ENCODE measurements at places on chromosomes 6 and 20. TPM values are rescaled to one million over a fixed set of nuclear protein-coding genes. Genes with fewer than 3 reads are reported as not detected.

- no peaks in the 10 kb centered on the region for H3K4me1 ChIP-seq
- H3K36me3 ChIP-seq, result no peaks in the 10 kb centered on the region
- no peaks in the 10 kb centered on the region for H3K27me3 ChIP-seq
- no peak overlapping the region for H3K4me3 ChIP-seq
Measured at GRCh38 chr6:81093051-81093450, 659.4 kb downstream of the TENT5A start.

The HLA-DOB gene
- total RNA-seq, result 0.95 TPM

DNA sequence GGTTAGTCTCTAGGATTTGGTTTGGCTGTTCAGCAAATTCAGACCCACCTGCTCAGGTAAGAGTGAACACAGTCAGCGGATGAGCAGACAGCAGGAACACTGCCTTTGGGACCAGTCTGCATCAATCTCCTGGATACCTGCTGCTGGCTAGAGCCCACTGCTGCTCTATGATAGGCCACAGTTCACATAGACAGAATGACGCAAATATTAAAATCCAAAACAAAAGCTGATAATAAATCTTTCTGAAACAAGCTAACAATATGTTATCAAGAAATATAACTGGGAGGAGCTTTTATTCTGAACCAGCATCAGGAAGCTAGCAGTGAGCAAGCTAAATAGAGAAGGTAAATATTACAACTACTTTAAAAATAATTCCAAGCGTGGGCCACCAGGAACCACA, at the start of gene TAAR1:
Gene TAAR1, minus strand, starts transcription at position 101 of the 400 bp plus-strand sequence. CDS start 13,179 bp downstream, outside the sequence.
- H3K4me1 ChIP-seq, result no peaks in the 10 kb centered on the region
- H3K36me3 ChIP-seq, result no peaks in the 10 kb centered on the region
- H3K4me3 ChIP-seq, result no peak within 1 kb of the TSS
- DNase-seq, result no peak

DNA sequence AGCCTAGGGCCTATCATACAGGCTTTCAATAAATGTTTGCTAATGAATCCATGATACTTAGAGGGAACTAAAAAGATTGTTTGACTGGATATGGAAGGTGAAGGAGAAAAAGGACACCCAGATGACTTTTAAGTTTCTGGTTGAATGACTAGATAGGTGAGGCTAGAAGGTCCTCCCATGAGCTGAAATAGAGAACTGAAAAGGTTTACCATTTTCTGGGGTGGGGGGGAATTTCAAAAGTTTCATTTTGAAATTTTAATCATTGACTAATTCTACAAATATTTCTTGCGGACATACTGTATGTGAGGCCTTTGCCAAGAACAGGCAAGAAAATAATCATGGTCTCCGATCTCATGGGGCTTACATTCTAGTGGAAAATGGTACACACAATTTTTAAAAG, 17.9 kb upstream of the ZBTB2 start:
- no peak overlapping the region for H3K27ac ChIP-seq
- no peaks in the 10 kb centered on the region for H3K4me1 ChIP-seq
- no peak for DNase-seq
- no peaks in the 10 kb centered on the region for H3K27me3 ChIP-seq
- H3K36me3 ChIP-seq, result peaks cover 58% of the 10 kb centered on the region

The BMP7 gene
- total RNA-seq, result 0.74 TPM

- H3K4me1 ChIP-seq, result peaks cover 6% of the 10 kb centered on the region
- no peaks in the 10 kb centered on the region for H3K36me3 ChIP-seq
- H3K27me3 ChIP-seq, result no peaks in the 10 kb centered on the region
- H3K4me3 ChIP-seq, result no peak overlapping the region
- no peak overlapping the region for H3K27ac ChIP-seq
Measured at GRCh38 chr6:146862508-146862919, 263.7 kb downstream of the ADGB start.

- H3K4me3 ChIP-seq, result no peak overlapping the region
- no peak for DNase-seq
- peaks cover 10% of the 10 kb centered on the region for H3K4me1 ChIP-seq
Measured at GRCh38 chr20:17835934-17836300, 132.7 kb downstream of the SNX5 start.

Data from lower lobe of right lung (tissue), 2 donors.